ENCODE measurements at places on chromosomes 16 and 17.
A peak's percentile ranks its signal among the peaks of the same experiment; 100 is the strongest.

GRCh38 chr17:32100971-32101631 is 41.2 kb upstream of the RHOT1 start:
- peak; percentile 85 for DNase-seq

DNA sequence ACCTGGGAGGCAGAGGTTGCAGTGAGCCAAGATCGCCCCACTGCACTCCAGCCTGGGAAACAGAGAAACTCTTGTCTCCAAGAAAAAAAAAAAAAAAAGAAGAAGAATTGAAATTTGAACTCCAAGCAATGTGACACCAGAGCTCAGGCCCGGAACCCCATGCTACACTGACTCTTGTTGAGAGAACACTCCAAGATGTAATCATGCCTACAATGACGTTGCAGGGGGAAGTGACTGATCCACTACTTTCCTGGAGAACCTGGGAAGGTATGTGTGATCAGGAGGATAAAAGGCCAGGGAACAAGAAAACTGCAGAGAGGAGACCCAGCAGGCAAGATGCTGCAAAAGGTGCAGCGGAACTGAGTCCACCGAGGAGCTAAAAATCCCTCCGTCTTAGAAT is 57.9 kb downstream of the ADCY9 start:
- DNase-seq = peak; percentile 77

DNA sequence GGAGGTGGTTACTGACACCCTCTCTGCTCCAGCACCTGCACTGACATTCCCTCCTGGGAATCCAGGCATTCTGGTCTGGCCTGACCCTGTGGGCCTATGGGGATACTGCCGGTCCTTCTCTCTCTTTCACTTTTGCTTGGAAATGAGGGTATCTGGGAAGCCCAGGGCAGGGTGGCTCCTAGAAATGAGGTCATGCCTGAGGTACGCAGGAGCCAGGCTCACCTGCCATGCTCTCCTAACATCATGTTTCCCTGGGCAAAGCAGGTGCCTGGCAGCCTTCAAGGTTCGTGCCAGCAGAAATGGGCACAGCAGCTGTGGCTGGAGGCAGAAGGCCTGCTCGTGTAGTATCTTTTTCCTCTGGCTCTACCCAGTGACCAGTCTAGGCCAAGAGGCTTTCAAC is 3.3 kb downstream of the ITGA3 start:
- DNase-seq = peak; percentile 83

GRCh38 chr16:64950731-64951130 is 171.1 kb downstream of the CDH11 start:
- no peak for DNase-seq

DNA sequence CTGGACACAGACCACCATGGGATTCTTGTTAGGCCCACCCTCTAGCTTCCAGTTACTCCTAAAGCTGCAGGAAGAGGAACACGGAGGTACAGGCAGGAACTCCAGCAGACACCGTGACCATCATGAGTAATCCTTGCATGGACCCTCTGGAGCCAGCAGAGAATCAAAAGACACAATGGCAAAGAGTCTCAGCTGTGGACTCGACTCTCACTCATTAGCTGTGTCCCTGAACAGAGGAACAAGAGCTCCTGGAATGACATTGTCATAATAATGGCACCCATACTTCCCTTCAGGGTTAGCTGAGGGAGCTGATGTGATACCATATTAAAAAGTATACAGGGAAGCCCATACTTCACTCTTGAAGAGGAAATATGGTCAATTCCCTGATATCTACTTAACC is 176.3 kb upstream of the ASIC2 start:
- no peak for DNase-seq

DNA sequence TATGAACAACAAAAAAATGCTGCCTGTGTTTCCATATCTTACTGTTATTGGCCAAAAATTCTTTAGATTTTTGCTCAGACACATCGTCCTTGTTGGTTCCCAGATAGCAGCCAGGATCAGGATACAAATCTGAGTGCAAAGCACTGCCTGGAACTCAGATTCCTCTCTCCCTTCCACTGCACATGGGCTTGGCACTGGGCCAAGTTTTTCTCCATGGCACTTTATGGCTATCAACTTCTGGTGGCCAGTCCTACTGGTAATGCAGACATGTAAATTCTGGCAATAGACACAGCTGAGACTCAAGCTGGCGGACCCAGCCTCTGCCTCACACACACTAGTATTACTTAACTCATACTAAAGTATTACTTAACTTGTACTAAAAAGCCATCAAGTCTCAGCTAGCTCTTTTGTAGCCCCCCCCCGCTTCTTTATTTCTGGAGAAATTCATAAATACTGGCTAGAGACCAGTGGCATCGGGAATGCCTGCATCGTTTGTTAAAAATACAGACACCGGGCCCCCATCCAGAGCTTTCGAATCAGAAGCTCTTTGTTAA is 181.2 kb upstream of the COX10 start:
- DNase-seq = no peak

DNA sequence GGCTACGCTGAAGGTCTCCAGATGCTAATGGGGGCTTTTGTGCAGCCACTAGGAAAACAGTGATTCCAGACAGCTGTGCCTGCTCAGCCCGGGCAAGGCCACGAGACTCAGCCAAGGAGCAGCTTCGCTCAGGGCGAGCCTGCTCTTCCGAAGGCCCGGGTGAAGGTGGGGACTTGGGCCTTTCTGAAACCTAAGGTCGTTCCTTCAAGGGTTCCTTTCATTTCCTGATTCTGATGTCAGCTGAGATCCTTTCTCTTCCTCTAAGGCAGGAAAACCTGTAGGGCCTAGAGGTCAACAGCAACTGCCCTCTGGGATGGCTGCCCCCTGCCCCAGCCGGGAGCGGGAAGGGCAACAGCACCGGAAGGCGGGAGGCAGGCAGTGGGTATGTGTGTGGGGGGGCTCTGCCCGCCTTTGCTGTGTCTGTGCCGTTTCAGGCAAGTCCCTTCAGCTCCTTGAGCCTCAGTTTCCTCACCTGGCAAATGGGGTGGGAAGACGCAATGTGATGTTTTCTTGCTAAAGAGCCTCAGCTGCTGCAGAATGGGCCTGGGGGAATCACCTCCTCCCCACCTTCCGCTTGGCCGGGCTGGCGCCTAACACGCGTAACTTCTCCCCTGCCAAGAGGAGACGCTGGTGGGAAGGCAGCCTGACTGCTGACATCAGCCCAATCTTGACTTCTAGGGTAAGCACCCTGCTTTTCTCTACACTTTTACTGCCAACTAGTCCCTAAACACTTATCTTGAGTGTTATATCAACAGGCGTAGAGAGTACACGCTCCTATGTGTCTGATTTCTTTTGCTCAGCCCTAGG is 32.8 kb downstream of the IRF8 start:
- DNase-seq = no peak

- no peak for DNase-seq
These were observed 277.8 kb upstream of the CDH5 start for GRCh38 chr16:66088681-66089080.

DNA sequence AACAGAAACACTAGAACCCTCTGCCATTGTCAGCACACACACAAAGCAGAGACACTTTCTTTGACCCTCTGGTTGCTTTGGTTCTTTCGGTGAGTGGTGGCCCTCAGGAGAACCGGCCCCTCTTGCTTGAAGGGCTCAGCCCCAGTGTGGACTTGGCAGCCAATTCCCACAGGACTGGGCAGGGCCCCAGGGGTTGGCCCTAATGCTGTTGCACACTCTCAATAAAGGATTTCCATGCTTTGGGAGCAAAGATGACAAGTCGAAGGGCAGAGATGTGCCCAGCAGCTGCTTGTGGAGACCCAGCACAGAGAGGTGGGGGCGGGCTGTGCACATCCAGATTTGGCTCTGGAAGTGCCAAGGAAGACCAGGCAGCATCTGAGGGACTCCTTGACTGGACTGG is 149.0 kb downstream of the NTN1 start:
- DNase-seq = no peak

GRCh38 chr16:31874366-31875111 is 932 bp downstream of the ZNF267 start:
- DNase-seq = no peak

DNA sequence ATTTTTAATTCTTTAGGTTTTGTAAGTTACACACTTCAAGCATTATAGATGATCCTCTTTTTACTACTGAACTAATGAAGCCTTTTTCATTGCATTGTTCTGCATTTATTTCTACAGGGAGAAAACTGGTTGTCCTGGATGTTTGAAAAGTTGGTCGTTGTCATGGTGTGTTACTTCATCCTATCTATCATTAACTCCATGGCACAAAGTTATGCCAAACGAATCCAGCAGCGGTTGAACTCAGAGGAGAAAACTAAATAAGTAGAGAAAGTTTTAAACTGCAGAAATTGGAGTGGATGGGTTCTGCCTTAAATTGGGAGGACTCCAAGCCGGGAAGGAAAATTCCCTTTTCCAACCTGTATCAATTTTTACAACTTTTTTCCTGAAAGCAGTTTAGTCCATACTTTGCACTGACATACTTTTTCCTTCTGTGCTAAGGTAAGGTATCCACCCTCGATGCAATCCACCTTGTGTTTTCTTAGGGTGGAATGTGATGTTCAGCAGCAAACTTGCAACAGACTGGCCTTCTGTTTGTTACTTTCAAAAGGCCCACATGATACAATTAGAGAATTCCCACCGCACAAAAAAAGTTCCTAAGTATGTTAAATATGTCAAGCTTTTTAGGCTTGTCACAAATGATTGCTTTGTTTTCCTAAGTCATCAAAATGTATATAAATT is 53.0 kb downstream of the TUBD1 start:
- DNase-seq = no peak
